CD4-positive, alpha-beta T cell treated with Interleukin-1 beta for 1 hour (primary cell): ENCODE measurements at places on chromosomes 7 and 10.

DNA sequence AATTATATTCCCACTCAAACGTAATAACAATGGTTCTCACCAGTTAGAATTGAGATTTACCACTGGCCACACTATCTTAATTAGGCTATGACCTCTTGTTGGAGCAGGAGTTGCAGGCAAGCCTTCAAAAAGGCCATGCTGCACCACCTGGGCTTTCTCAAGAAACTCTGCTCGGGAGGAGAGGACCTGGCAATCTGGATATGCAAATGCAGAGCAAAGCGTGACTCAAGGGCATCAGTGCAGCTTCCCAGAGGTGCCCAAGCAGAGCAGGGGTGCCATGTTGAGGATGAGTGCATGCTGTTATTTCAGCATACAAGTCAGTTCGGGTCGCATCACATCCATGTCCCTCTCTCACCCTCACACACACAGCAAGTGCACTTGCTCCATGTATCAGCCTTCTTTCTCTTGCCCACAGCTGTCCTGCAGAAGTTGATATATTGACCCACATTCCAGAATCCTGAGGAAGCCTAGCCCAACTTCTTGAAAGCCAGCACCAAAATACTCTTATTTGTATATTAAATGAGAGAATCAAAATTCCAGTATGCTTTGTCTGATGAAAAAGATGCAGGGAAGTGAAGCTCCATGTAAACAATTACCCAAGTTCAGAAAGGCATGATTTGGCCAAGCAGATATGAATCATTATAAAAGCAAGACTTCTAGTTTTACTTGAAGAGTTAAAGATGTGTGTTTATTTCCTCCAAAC is 55.7 kb upstream of the IL6 start:
- DNase-seq: no peak

GRCh38 chr7:30921540-30922401 is 10.1 kb downstream of the AQP1 start:
- no peak for DNase-seq

DNA sequence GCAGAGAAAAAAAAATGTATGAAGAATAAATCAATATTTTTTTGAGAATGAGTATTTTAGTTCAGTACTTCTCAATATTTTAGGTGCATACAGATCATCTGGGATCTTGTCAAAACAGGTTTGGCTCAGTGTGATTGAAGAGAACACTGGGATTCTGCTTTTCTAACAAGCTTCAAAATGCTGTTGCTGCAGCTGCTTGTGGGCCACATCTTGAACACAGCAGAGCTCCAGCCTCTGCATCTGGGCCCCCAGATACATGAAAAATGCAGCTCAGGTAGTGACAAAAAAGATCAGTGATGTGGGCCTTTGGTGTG is 1177.1 kb upstream of the C7orf33 start:
- DNase-seq: no peak

GRCh38 chr7:144545330-144545729 is 141.8 kb upstream of the NOBOX start:
- no peak for DNase-seq

- peak; percentile 53 for DNase-seq
These were observed 644 bp downstream of the PPP1R35 start for GRCh38 chr7:100435401-100436304.

- no peak for DNase-seq
These were observed 1083.6 kb upstream of the PHF14 start for GRCh38 chr7:9890092-9890491.

GRCh38 chr10:58064714-58065528 is 202.8 kb downstream of the IPMK start:
- no peak for DNase-seq

GRCh38 chr10:28806951-28807759 is 129.8 kb downstream of the BAMBI start:
- no peak for DNase-seq

GRCh38 chr7:66639773-66640172 is 11.1 kb downstream of the KCTD7 start:
- no peak for DNase-seq

GRCh38 chr10:75401569-75402485 is at the start of gene ZNF503:
TSS of gene ZNF503 (minus strand) at chr10:75401764. CDS start at chr10:75401419, 345 bp downstream.
- peak; percentile 32 for DNase-seq

DNA sequence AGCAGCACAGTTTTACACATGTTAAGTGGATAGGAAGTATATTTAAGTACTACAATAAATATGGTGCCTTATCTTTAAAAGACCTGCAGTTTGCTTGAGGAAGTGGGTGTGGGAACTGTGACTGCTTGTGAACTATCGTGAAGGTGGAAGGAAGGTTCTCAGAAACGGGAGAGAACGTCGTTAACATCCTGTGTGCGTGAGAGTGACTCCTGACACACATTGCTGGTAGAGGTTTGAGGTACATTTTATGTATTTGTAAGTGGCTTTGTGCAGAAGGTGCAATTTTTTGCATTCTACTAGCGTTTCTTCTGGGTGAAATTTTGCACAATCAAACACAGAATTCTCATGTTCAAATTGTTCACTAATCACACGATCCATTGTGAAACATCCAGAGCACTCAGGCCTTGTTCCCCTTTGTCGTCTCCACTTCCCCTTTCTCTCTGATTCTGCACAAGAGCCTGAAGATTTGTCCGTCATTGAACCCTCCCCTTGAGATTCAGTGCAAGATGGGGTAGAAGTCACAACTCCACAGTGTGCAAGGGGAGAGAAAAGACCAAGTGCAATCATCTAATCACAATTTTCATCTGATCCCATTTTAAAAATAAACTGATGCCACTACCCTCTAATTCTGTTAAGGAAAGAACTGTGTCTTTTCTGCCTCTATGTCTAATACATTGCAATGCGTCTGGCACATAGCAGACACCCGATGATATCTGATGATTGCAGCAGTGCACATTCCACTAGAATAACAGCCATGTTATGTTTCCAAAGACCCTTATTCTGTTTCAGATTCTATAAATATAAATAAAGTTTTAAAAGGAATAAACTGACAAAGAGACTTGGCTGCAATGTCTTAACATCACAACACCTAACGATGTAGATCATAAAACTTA is 279.9 kb downstream of the NEBL start:
- peak; percentile 9 for DNase-seq

DNA sequence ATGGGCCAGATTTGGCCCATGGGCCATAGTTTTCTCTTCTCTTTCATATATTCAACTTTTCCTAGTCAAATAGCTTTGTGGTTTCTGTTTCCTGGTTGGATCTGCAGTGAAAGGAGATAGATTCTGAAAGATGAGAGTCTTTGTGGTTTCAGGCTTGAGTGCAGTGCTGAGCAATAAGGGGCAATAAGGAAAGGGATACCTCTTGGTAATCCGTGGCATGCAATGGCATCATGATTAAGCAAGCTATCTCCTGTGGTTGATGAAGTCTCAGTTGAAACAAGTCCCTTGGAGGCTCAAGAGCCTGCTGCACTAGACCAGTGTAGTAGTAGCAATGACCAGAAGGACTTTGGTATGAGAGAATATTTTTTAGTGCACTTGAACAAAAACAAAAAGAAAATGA is 187.7 kb upstream of the CNTNAP2 start:
- no peak for DNase-seq
